ENCODE measurements at places on chromosomes 2 and 18. TPM values are rescaled to one million over a fixed set of nuclear protein-coding genes. Genes with fewer than 3 reads are reported as not detected.

ALMS1 gene
- 10.2 TPM for total RNA-seq

ABHD1 gene
- 1.2 TPM for total RNA-seq

PLEKHH2 gene
- 1.2 TPM for total RNA-seq

PGAP1 gene
- total RNA-seq, result 2.9 TPM
